ENCODE measurements at places on chromosomes 1 and 21.

GRCh38 chr1:170461762-170462384 lies 70.1 kb upstream of the GORAB start:
- DNase-seq = no peak

GRCh38 chr1:8317647-8318381 lies at the start of gene SLC45A1:
Gene SLC45A1 (plus strand): TSS chr1:8318114. CDS start chr1:8324330, 6,216 bp downstream.
- DNase-seq = no peak

GRCh38 chr1:111747282-111747734 lies 8.1 kb upstream of the INKA2 start:
- DNase-seq = no peak

DNA sequence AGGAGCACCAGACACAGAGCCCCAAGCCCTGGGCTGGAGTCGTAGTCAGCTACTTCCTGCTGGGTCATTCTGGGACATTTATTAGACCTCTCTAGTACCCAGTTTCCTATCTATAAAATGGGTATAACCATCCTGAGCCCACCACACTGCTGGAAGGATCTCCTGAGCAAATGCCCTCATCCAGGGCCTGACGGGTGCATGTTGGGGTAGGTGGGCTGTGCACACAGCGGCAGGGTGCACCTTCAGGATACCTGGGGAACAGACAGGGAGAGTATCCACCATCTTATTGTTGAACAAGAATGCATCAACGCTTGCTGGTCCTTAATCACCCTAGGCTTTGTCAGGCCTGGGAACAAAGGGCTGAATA lies 191.0 kb downstream of the HIVEP3 start:
- no peak for DNase-seq
